ENCODE measurements at places on chromosomes 13 and 19.

- no peak for DNase-seq
These were observed 41.9 kb upstream of the PSG2 start for GRCh38 chr19:43124360-43124759.

GRCh38 chr13:97540696-97541095, 106.7 kb downstream of the RAP2A start:
- DNase-seq: no peak

DNA sequence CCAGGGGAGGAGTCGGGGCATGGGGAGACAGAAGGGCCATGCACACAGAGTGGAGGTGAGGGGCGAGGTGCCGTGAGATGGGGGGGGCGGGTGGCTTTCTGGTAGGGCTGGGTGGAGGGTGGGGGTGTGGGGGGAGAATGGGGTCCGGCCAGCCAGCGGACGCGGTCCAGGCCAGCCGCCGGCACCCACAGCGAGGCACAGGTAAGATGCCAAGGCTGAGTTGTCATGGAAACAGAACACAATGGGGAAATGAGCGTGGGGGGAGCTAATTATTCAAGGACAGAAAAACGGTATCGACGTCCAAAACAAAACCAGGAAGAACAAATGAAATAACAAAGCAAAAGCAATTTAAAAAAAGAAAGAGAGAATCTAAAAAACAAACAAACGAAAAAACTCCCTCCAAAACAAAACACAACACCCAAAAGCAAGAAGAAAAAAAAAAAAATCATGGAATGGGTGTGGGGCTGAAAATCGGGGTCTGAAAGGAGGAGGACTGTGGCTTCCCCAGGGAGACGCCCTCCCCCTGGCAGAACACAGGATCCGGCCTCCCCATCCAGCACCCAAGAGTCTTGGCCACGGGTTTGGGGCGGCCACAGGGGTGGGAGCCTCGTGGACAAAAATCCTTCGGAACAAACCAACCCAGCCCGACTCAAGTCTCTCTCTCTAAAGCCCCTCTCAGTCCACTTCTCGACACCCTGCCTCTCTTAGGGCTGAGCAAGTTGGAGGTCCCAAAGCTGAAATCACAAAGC, 92.5 kb downstream of the PTPRS start:
- DNase-seq: no peak

GRCh38 chr13:41610404-41610803, 153.1 kb downstream of the RGCC start:
- DNase-seq: peak; percentile 60

DNA sequence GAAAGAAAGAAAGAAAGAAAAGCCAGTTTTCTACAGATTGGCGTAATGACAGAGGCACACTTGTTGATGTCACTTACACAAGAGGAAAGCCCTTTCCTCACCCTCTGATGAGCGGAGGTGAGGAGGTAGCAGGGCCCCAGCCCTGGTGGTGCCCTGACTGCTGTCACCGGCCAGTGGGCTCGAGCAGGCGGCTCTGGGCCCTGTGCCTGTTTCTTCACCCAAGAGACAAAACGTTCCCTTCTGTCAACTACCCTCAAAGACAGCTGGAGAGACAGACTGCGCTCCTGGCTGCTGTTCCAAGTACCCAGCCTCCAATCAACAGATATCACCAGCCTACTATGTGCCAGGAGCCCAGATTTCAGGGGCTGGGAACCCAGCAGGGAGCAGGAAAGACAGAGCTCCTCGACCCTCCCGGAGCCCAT, 10.1 kb downstream of the EPS15L1 start:
- DNase-seq: no peak

Measured in NCI-H1417 (cell line).